Activated CD8-positive, alpha-beta memory T cell treated with anti-CD3 and anti-CD28 coated beads for 4 hours (primary cell): ENCODE measurements at places on chromosomes 4 and X.

DNA sequence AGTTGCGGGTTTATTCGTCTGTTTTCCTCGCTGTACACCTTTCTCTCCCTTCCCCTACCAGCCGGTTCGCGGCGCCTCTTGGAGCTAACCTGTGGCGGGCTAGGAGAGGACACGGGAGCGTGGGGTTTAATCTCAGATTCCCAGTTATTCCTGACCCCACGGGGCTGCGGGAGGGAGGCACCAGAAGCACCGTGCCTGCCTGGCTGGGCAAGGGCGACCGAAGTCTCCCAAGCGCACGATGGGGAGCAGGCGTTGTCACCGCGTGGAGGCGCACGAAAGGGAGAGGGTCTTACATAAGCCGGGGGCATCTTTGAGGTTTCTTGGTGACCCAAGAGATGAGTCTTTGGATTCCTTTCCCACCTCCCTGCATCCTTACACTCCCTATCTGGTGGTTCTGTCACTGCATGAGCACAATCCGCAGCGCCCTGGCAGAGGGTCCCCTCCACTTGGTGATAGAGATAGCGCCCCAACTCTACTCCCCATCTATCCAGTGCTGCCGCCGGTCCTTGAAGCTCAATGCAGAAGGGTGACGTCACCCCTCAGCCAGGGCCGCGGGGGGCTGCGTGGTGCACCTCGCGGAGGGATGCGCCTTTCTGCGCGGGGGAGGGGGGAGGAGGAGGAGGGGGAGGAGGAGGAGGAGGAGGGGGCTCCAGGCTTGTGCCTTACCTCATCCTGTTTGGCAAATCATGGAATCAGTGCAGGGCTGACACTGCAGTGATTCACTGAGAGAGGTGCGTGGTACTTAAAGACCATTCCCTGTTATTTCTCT is 793 bp downstream of the TSPAN7 start:
- DNase-seq, result no peak

GRCh38 chrX:148316446-148316845 is 184.0 kb upstream of the AFF2 start:
- no peak for DNase-seq

- no peak for DNase-seq
Measured at GRCh38 chr4:23819041-23819511, 70.8 kb downstream of the PPARGC1A start.

DNA sequence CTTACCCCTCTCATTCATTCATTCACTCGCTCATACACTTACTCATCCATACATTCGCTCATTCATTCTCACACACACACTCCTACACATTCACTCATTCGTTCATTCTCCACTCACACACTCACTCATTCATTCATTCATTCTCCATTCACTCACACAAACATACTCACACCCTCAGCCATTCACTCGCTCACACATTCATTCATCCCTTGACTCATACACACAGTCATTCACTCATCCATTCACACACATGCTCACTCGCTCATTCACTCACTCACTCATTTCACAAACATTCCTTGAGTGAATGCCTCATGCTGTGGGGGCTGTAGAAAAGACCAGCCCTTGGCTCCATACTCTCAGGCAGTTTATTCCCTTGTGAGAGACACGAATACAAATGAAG is 151.1 kb upstream of the MAMLD1 start:
- no peak for DNase-seq

DNA sequence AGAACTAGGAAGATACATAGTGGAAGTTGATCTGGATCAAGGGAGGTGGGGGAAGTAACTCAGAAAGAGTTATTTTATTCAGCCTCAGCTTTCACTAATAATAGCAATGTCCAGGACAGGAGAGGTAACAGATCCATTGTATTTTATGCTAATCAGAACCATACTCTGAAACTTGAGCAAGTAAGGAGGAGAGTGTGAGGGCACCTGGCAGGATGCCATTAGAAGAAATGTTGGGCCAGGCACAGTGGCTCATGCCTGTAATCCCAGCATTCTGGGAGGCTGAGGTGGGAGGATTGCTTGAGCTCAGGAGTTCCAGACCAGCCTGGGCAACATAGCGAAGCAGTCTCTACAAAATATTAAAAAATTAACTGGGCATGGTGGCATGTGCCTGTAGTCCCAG is 16.3 kb downstream of the GPR34 start:
- no peak for DNase-seq

- no peak for DNase-seq
Measured at GRCh38 chr4:145939441-145939750, 773 bp upstream of the ZNF827 start.

GRCh38 chrX:48515842-48516241 is 5.8 kb upstream of the EBP start:
- DNase-seq, result no peak

GRCh38 chr4:156886481-156886880 is 85.1 kb downstream of the PDGFC start:
- DNase-seq, result no peak

DNA sequence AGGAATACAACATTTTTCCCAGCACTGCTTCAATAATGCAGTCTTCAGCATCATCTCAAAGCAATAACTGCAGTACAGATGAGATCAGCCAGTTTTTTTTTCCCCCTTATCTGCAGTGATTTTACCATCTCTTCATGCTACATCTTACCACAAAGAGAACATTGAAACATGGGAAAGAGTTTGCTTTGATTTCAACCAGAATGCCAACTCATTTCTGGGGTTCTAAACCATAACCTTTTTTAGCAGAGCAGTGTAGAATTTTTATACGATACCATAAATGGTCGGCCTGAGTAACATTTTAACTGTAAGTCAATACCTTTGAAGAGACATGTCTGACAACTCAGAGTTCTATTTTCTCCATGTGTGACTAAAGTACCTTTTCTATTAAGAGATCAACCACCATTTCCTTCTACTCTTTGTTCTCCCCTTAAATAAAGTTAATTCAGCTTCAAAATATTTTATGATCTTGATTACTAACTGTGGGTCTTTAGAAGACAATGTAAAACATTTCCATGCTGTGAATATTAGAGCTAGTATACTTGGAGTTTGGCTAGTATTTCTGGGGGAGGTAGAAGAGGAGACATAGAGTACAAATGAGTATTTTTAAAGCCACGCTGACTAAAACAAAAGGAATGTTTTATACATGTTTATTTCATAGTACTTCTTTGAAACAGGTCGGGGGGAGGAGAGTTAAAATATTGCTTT is 69.1 kb downstream of the TET2 start:
- DNase-seq, result no peak

- DNase-seq, result no peak
Measured at GRCh38 chr4:72468904-72469502, 100.0 kb downstream of the ADAMTS3 start.

DNA sequence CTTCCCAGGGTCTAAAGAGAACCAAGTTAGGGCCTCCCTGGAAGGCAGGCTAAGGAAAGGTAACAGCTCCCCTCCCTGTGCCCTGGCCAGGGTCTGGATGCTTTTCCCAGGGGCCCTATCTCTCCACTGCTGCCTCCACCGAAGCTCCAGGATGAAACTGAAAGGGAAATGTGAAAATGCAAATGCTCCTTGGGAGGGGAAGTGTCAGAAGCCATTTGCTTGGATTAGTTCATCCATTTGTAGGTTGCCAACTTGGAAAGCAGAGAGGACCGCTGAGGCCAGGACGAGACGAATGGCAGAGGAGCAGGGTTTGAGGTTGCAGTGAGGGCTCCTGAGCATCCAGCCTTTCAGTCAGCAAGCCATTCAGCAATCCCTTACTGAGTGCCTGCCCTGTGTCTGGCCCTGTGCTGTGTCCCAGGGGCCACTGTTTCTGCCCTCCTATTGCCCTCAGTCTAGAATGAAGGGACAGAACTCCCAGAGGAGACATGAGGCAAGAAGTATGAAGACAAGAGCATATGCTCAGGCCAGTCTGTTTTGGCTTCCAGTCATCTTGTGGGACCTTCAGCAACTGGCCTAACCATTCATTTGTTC is 45.9 kb upstream of the PGRMC1 start:
- no peak for DNase-seq

DNA sequence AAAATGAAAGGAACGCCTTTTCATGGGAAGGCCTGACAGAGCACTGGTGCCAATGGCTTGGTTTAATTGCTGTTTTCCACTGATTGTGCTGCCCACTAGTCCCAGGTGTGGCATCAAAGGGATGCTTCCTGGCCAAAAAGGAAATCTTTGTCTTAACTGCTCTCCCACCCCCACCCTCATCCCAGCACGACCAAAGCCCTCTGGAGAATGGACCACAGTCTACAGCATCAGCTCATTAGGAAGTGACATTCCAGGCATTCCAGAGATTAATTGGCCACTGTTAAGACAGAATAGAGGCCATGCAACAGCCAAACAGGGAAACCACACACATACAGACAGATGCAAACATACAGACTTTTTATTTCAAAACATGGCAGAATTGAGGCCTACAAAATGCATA is 143.2 kb downstream of the LHFPL1 start:
- DNase-seq, result no peak

DNA sequence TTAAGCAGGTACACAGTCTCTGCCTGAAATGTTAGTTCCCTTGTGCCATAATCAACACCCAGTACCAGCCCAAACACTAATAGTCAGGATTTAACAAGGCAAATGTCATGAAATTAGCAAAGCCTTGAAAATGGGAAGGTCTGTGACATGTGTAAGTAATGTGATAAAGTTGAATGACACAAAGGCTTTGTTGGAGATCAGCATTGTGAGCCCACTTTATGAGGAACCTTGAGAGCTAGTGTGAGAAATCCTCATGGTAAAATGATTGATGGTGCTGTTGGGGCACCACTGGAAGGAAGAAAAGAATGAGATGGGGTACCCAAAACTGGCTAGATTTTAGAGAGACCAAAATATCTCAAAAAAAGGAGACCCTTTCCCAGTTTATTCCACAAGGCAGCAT is 3.3 kb upstream of the LIN54 start:
- no peak for DNase-seq

GRCh38 chr4:56227301-56227835 is 159.9 kb downstream of the AASDH start:
- DNase-seq, result no peak
